Small intestine (tissue), 16 donors: ENCODE measurements at places on chromosomes 3 and 15.

- DNase-seq: no peak
Measured at GRCh38 chr15:63638839-63639238, 41.7 kb downstream of the FBXL22 start.

DNA sequence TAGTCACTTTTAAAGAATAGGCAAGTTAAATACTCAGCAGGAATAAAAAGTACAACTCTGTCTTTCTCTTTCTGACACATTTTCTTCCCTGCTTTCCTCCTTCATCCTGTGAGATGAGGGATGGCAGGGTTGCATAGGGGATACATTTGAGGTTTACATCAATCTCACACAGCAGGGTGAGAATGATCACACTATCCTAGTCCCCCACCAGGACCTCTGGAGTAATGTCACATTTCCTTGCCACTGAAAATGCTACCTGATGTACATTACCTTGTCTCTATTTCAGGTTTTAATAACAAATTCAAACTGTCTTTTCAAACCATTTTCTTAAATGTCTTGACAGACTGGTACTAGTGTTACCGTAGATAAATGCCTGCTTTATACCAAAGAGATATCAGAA, 816.9 kb downstream of the FHIT start:
- no peak for DNase-seq

DNA sequence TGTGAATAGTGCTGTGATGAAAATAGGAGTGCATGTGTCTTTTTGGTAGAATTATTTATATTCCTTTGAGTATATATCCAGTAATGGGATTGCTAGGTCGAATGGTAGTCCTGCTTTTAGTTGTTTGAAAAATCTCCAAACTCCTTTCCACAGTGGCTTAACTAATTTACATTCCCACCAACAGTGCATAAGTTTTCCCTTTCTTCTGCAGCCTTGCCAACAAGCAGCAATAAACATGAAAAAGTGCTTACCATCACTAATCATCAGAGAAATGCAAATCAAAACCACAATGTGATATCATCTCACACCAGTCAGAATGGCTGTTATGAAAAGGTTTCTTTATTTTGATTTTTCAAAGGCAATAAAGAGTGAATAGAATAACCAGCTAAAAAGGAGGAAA, 1105.9 kb downstream of the NAALADL2 start:
- no peak for DNase-seq

- DNase-seq: no peak
Measured at GRCh38 chr15:31051496-31052080, 49.9 kb downstream of the TRPM1 start.

GRCh38 chr3:57434041-57434440, 110.1 kb downstream of the DNAH12 start:
- peak; percentile 73 for DNase-seq

DNA sequence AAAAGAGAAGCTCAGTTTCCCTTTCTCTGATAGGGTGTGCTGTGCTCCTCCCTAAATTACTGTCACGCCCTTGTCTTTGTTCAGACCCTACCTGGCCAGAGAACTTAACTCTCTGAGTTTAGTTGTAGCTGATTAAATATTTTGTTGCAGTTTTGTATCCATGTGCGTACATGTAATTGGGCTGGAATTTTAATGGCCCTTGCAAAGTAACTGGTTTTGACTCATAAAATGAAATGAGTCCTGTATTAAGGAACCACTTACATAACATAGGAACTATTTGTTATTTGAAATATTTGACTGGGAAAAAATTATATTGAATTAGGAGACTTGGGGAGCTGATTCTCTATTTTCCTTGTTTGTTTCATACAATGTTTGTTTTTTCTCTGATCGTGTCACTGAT, 80.2 kb downstream of the LRRK1 start:
- DNase-seq: no peak

DNA sequence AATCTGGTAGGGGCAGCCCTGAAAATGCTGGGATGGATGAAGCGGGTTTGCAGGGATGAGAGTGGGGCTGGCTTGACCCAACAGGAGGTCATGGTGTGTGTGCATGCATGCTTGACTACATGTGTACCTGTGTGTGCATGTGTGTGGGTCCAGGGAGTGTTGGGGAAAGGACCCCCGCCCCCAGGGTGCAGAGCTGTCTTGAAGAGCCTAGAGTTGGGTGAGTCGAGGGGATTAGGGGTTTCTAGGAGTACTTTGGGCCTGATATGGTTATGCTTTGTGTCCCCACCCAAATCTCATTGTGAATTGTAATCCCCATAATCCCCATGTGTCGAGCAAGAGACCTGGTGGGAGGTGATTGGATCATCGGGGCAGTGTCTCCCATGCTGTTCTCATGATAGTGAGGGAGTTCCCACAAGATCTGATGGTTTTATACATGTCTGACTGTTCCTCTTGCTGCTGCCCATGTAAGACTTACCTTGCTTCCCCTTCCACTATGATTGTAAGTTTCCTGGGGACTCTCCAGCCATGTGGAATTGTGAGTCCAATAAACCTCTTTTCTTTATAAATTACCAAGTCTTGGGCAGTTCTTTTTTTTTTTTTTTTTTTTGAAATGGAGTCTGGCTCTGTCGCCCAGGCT, 5.2 kb upstream of the LCTL start:
- no peak for DNase-seq

DNA sequence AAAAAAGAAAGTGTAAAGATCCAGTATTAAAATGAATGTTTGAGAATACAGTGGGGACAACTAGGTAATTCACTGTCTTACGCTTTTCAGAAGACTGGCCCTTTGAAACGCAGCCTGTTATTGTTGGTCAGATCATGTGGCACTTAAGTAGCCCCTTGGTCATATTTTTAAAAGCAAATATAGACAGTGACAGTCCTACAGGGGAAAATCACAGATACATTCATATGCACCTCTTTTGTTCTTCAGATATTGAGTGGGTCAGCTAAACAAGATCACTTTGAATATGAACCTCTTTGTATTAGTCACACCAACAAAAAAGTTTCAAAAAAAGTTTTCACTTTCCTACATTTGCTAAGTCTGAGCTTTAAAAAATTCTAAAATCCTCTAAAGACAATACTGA, 36.0 kb downstream of the TIGIT start:
- DNase-seq: no peak

DNA sequence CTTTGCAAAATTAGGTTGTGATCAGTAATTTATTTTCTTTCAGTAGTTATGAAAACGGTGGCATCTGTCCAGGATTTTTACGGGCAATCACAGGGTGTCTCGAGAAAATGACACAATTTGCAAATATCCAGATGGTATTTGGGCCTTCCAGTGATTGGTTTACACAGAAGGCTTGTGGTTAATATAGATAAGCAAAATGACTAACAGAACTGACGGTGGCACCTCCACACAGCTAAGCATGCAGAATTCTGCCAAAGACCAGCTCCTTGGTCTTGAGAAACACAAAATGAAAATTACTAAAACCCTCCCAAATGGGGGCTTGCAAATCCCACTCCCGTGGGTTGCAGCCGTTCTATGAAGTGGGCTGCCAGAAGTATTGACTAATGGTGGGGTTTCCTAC, 5.5 kb downstream of the ARHGEF3 start:
- no peak for DNase-seq

- DNase-seq: no peak
Measured at GRCh38 chr3:129263161-129263910, 13.9 kb downstream of the COPG1 start.

DNA sequence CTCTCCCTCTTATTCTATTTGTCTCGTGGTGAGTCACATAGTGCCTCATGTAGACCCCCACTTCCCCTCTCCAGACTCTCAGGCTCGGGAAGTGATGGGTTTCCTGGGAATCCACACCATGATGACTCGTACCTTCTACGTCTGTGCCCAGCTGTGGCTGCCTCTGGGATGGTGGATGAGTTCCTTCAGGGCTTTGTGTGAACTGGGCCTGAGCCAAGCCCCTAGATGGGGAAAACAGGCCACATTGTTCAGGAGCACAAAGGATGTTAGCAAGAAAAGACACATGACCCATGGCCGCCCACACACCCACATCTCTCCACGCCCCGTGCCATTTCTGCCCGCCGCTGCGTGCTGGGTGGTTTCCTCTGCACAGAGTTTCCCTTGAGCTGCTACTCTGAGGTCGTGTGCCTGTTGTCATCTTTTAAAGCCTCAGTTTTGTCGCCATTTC, 10.5 kb downstream of the ISG20 start:
- DNase-seq: no peak

- DNase-seq: no peak
Measured at GRCh38 chr3:71784201-71784913, 591 bp downstream of the PROK2 start.
